ENCODE measurements at places on chromosomes 7 and 10. TPM values are rescaled to one million over a fixed set of nuclear protein-coding genes. Genes with fewer than 3 reads are reported as not detected.
A peak's percentile ranks its signal among the peaks of the same experiment; 100 is the strongest.

GRCh38 chr7:17401791-17402627 is 103.6 kb downstream of the AHR start:
- H3K4me1 ChIP-seq = peaks cover 6% of the 10 kb centered on the region
- H3K27me3 ChIP-seq = no peaks in the 10 kb centered on the region
- no peak overlapping the region for H3K27ac ChIP-seq
- no peaks in the 10 kb centered on the region for H3K36me3 ChIP-seq
- no peak for DNase-seq

- no peaks in the 10 kb centered on the region for H3K36me3 ChIP-seq
- H3K27me3 ChIP-seq = no peaks in the 10 kb centered on the region
- no peaks in the 10 kb centered on the region for H3K4me1 ChIP-seq
- no peak for DNase-seq
- H3K27ac ChIP-seq = no peak overlapping the region
Measured at GRCh38 chr7:78677391-78677790, 776.1 kb downstream of the MAGI2 start.

GRCh38 chr10:51272555-51272954 is 198.3 kb downstream of the PRKG1 start:
- no peak overlapping the region for H3K4me3 ChIP-seq
- H3K36me3 ChIP-seq = no peaks in the 10 kb centered on the region
- no peak overlapping the region for H3K27ac ChIP-seq
- H3K4me1 ChIP-seq = peaks cover 4% of the 10 kb centered on the region
- no peak for DNase-seq
- no peaks in the 10 kb centered on the region for H3K27me3 ChIP-seq

GRCh38 chr7:7971308-7972040 is 2.9 kb downstream of the GLCCI1 start:
- no peak overlapping the region for H3K27ac ChIP-seq
- peak overlapping the region; percentile 48 for H3K4me3 ChIP-seq
- H3K4me1 ChIP-seq = peaks cover 42% of the 10 kb centered on the region
- H3K27me3 ChIP-seq = no peaks in the 10 kb centered on the region

- DNase-seq = no peak
- H3K4me1 ChIP-seq = no peaks in the 10 kb centered on the region
- no peak overlapping the region for H3K4me3 ChIP-seq
- no peaks in the 10 kb centered on the region for H3K36me3 ChIP-seq
- no peaks in the 10 kb centered on the region for H3K27me3 ChIP-seq
- no peak overlapping the region for H3K27ac ChIP-seq
Measured at GRCh38 chr7:70657571-70657970, 474.4 kb upstream of the GALNT17 start.

DNA sequence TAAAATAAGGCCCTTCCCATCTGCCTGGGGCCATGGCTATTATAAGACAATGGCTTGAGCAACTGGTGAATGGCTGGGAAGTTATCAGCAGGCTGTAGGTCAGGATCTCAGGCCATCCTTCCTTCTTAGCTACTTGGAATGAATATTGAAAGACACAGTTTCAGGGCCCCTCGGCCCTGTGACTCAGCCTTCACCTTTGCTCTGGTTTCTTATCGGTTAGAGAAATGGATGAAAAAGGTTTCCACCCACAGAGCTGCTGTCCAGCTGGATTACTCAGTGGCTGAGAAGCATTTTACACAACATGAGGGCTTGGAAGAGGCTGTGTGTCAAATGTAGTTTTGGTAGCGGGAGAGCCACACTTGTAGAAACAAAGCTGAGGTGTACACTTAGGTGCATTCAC is 9.4 kb downstream of the ACSL5 start:
- H3K4me1 ChIP-seq = no peaks in the 10 kb centered on the region
- DNase-seq = no peak
- H3K36me3 ChIP-seq = no peaks in the 10 kb centered on the region

GRCh38 chr10:95208702-95209391 is 14.8 kb downstream of the ACSM6 start:
- H3K27me3 ChIP-seq = no peaks in the 10 kb centered on the region
- DNase-seq = no peak
- no peak overlapping the region for H3K4me3 ChIP-seq
- H3K27ac ChIP-seq = no peak overlapping the region
- H3K36me3 ChIP-seq = no peaks in the 10 kb centered on the region

DNA sequence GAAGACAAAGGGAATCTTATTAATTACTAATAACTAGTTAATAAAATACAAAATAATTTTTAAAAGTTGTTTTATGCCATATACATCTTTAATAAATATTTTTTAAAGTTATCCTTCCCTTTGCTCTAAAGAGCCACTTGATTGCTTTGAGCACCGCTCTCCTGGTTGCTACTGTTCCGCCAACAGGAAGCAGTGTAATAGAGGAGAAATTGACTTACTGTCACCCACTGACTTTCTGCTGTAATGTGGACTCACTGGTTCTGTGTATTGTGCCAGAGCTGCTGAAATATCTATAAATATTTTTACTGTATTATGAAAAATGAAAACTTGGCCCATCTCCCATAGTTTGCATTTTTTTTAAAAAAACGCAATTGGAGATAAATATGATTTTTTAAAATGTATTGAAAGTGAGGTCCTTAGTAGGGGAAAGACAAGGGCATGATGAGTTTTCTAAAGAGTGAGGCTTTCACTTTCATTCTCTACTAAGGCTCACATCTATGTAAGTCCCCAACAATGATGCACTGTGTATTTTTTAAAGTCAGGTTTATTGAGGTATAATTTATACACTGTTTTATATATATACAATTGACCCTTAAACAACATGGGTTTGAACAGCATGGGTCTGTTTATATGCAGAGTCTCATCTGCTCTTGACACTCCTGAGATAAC is 100.5 kb downstream of the NPY start:
- no peak overlapping the region for H3K4me3 ChIP-seq
- no peaks in the 10 kb centered on the region for H3K36me3 ChIP-seq
- no peaks in the 10 kb centered on the region for H3K4me1 ChIP-seq
- DNase-seq = no peak
- H3K27me3 ChIP-seq = no peaks in the 10 kb centered on the region

DNA sequence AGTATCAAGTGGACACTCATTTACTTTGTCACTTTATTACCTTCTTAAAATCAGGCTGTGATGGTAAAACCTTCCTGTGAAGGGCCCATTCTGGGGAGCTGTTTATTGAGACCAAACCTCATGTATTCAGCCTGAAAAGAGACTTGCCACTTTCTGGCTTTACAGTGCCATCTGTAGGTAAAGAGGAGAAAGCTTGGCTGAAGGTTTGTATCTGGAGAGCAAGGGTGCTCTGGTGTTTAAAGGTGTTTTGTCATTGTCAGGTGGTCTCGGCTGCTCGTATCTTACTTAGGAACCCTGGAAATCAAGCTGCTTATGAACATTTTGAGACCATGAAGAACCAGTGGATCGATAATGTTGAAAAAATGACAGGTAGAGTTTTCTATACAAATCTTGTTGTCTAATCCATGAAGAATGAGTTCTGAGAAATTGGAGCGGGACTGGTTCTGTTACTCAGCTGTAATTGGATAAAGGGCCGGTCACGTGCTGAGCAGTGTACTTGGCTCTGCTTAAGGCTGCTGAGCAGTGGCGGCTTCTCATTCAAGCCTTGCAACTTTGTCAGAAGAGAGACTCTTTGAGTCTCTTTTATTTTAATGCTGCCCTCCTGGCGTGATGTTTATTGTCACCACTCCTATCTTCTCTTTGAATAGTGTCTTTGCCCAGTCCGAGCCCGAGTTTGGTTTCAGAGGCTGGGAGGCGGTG is 46.9 kb downstream of the AP3M1 start:
- no peak overlapping the region for H3K4me3 ChIP-seq
- no peak for DNase-seq
- H3K27me3 ChIP-seq = no peaks in the 10 kb centered on the region
- H3K36me3 ChIP-seq = peaks cover 100% of the 10 kb centered on the region
- no peaks in the 10 kb centered on the region for H3K4me1 ChIP-seq

- no peaks in the 10 kb centered on the region for H3K27me3 ChIP-seq
- no peak for DNase-seq
- no peak overlapping the region for H3K27ac ChIP-seq
- H3K4me3 ChIP-seq = no peak overlapping the region
- peaks cover 90% of the 10 kb centered on the region for H3K36me3 ChIP-seq
- no peaks in the 10 kb centered on the region for H3K4me1 ChIP-seq
Measured at GRCh38 chr7:96177353-96177752, 144.5 kb downstream of the SLC25A13 start.

- H3K4me1 ChIP-seq = peaks cover under 1% of the 10 kb centered on the region
- H3K27me3 ChIP-seq = no peaks in the 10 kb centered on the region
Measured at GRCh38 chr10:98376485-98376884, 38.5 kb downstream of the PYROXD2 start.

UTF1 gene
- not detected for total RNA-seq

TMEM270 gene
- not detected for total RNA-seq

ANKRD30A gene
- total RNA-seq = not detected

NPTX2 gene
- 1.3 TPM for total RNA-seq

FAM53B gene
- 34.6 TPM for total RNA-seq
